ENCODE measurements at places on chromosomes 11 and 22. TPM values are rescaled to one million over a fixed set of nuclear protein-coding genes. Genes with fewer than 3 reads are reported as not detected.

Gene TLCD5
- polyA plus RNA-seq, result 19.0 TPM

Gene TIMM10B
- 46.2 TPM for polyA plus RNA-seq

Gene CSF2RB
- polyA plus RNA-seq, result not detected

Gene FJX1
- 5.4 TPM for polyA plus RNA-seq

Gene CASP5
- not detected for polyA plus RNA-seq

Gene DNHD1
- 10.5 TPM for polyA plus RNA-seq

Gene CCDC89
- not detected for polyA plus RNA-seq

Gene SOX6
- 7.0 TPM for polyA plus RNA-seq

Gene RTN4R
- 5.2 TPM for polyA plus RNA-seq

Gene ARHGAP8
- polyA plus RNA-seq, result 1.2 TPM

Gene SHISA8
- polyA plus RNA-seq, result 0.16 TPM

Gene GLYAT
- polyA plus RNA-seq, result not detected

Gene MS4A14
- polyA plus RNA-seq, result not detected

Gene PHETA2
- polyA plus RNA-seq, result 1.1 TPM

Gene DEFB131B
- not detected for polyA plus RNA-seq

Gene LRRC56
- polyA plus RNA-seq, result 3.4 TPM

Gene RASGRP2
- polyA plus RNA-seq, result 64.0 TPM

Gene IGF2
- 155 TPM for polyA plus RNA-seq

Gene SSTR3
- polyA plus RNA-seq, result not detected

Gene NRIP3
- polyA plus RNA-seq, result 0.04 TPM

Gene OR2D2
- not detected for polyA plus RNA-seq

Gene PLAAT5
- not detected for polyA plus RNA-seq

Gene DYNC2H1
- polyA plus RNA-seq, result 9.0 TPM

Gene TRPM5
- 0.33 TPM for polyA plus RNA-seq

Gene KLHDC7B
- polyA plus RNA-seq, result 0.45 TPM

Gene NXPE2
- 0.12 TPM for polyA plus RNA-seq

Gene PAMR1
- 0.15 TPM for polyA plus RNA-seq

Gene KREMEN1
- 18.0 TPM for polyA plus RNA-seq

Gene GRAP2
- polyA plus RNA-seq, result 0.09 TPM

Gene NOX4
- polyA plus RNA-seq, result 1.1 TPM
